ENCODE measurements at places on chromosomes 16 and 17.
A peak's percentile ranks its signal among the peaks of the same experiment; 100 is the strongest.

GRCh38 chr16:85225257-85225656 lies 113.0 kb upstream of the CIBAR2 start:
- DNase-seq: no peak

DNA sequence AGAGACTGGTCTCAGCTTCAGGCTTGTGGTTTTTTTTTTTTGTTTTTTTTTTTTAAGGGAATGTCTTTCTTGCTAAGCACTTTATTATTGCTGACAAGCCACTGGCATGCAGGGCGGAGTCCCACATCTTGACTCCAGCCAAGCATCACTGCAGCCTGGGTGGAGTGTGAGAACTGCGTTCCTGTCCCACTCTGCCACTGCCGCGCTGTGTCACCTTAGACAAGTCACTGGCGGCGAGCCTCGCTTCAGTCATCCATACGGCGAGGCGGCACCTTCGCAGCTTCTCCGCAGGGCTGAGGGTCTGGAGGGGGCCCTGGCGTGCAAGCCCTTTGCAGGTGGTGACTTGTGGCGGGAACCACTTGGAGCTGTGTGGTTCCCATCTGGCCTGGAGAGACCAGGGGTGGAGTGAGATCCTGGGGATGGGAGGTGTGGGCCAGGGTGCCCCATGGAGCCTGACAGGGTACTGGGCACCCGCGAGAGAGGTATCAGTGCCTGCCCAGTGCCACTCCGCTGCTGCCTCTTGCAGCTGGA lies 99.1 kb upstream of the CIBAR2 start:
- DNase-seq: no peak

- DNase-seq: peak; percentile 73
Observed at GRCh38 chr16:76535-77272, 1.3 kb upstream of the MPG start.

GRCh38 chr17:14152721-14153120 lies 83.4 kb downstream of the COX10 start:
- no peak for DNase-seq

DNA sequence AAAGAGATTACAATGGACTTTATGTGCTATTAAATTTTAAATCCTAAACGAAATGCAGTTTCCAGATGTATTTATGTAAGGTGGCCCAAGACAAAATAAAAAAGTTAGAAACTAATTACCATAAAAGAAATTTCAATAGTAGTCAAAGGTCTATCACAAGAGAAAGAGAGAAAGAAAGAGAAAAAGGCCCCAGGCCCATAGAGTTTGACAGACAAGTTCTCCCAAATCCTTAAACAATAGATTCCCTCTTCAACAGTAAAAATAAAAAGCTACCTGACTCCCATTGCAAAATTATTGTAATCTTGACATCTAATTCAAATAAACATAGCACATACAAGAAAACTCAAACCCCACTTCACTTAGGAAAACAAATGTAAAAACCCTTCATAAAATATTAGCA lies 8.6 kb upstream of the ERCC4 start:
- DNase-seq: no peak

DNA sequence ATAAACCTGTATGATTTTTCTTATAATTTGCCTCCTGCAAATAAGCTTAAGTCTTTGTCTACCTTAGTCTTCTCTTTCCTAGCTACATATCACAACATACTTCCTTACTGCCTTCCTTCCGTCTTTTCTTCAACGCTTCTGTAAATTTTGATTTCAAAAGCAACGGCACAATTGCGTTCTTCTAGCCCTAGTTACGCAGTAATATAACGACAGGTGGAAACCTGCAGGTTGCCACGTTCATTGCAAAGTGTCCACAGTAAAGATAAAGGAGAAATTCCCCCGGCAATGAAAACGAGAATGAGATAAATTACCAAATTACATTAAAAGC lies 546 bp upstream of the PSMD7 start:
- no peak for DNase-seq
